PC-3 (cell line): ENCODE measurements at places on chromosomes 12 and 14.
A peak's percentile ranks its signal among the peaks of the same experiment; 100 is the strongest.

DNA sequence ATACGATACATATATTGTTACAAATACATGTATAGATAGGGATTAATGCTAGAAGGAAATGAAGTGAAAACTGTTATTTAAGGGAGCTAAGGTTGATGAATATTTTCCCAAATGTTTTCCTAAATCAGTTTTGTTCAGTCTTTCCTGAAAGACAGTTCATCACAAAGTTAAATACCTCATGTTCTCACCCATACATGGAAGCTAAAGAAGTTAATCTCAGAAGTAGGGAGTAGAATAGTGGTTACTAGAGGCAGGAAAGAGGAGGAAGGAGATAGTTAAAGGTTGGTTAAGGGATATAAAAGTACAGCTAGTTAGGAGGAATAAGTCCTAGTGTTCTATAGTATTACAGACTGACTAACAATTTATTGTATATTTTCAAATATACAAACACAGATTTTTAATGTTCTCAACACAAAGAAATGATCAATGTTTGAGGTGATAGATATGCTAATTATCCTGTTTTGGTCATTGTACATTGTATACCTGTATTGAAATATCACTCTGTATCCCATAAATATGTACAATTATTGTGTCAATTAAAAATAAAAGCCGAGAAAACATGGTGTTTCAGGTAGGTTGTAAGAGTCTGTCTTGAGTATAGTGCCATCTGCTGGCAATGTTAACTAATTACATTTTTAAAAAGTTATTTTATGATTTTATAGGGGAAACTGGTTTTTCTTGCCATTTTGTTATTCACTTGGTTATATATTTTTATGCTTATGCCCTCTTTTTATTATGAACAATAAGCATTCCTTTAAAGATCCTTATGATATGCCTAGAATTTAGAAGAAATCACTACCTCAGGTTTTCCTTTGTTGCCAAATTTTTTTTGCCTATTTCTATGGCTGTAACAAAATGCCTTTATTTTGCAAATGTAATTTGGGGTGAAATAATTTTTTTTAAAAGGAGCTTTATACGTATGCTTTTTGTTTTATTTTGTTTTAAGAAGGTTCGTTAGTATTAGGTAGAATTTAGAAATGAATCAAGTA is 26.9 kb downstream of the ZDHHC17 start:
- peak; percentile 57 for DNase-seq

- DNase-seq, result no peak
These were observed 10.4 kb downstream of the NGB start for GRCh38 chr14:77260631-77261030.

GRCh38 chr14:76314521-76315034 is 61.4 kb upstream of the ESRRB start:
- no peak for DNase-seq

- no peak for DNase-seq
These were observed 70.2 kb downstream of the MED13L start for GRCh38 chr12:116207274-116207673.

- DNase-seq, result no peak
These were observed 118.1 kb upstream of the SLCO1C1 start for GRCh38 chr12:20577054-20577453.

DNA sequence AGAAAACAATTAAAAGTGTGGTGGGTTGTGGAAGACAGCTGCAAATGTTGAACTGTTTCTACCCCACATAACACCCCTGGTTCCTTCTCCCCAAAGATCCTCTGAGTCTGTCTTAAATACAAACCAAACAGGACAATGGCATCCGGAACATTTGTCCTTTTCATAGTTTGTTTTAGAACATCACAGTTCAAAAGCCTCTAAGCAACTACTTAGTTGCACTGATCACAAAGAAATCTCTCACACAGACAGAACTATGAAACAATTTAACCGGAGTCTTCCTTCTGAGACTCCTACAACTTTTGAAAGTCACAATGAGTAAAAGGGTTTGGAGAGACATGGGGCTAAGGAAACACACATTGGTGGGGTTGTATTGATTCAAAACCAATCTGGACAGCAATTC is 125.6 kb downstream of the SLC25A21 start:
- no peak for DNase-seq

DNA sequence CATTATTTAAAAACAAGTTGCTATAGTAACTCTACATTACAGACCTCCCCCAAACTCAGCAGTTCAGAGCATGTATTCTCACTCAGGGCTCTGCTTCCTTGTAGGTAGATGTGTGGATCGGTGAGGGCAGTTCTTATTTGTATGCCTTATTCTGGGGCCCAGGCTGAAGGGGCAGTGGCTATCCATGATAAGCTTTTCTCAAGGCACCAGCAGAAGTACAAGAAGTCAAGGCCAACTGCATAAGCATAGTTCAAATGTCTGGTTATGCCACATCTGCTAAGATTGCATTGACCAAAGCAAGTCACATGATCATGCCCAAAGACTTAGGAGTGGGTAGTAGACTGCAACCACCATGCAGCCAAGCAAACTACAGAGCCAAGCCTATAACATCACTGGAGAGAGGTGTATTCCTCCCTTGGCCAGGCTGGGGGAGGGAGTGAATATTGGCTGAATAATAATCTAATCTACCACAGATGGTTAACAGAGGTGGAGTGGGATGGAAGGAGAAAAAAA is 4.6 kb downstream of the PSEN1 start:
- DNase-seq, result no peak

DNA sequence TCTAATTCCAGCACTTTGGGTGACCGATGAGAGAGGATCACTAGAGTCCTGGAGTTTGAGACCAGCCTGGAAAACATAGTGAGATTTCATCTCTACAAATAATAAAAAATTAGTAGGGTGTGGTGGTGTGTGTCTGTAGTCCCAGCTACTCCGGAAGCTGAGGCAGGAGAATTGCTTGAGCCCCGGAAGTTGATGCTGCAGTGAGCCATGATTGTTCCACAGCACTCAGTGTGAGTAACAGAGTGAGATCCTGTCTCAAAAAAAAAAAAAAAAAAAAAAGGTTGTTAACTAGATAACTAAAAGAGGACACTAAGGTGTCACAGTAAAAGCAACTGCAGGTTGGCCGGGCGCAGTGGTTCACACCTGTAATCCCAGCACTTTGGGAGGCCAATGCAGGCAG is 121.3 kb upstream of the MAX start:
- no peak for DNase-seq

GRCh38 chr12:48818831-48819590 is 715 bp downstream of the CACNB3 start:
- no peak for DNase-seq

DNA sequence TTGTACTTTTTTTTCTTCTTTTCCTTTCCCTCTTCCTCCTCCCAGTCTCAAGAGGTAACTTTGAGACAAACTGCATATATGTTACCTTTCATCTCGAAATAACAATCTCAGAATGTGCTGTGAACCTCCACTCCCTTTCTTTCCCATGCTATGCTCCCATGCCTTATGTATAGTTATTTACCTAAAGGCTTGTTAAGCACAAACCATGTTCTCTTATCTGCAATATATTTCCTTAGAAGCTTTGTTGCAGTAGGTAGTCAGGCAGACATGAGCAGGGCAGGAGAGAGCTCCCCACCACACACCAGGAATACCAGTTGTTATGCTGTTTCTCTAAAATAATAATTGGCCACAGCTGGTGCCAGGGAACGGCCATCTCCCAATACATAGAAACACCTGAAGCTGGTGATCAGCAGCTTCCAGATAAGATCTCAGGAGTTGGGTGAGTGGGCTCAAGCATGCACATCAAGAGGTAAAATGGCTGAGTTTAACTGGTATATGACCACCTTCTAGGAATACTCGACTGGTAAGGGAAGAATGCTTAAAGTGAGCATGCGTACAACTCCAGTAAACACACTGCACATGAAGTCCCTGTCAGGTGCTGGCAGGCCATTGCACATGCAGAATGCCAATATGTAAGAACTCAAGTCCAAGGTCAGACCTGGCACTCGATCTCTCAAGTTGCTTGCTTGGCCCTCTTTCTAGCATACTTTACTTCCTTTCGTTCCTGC is 14.8 kb upstream of the DHRS2 start:
- no peak for DNase-seq
